ENCODE measurements at places on chromosomes 1 and 21.

DNA sequence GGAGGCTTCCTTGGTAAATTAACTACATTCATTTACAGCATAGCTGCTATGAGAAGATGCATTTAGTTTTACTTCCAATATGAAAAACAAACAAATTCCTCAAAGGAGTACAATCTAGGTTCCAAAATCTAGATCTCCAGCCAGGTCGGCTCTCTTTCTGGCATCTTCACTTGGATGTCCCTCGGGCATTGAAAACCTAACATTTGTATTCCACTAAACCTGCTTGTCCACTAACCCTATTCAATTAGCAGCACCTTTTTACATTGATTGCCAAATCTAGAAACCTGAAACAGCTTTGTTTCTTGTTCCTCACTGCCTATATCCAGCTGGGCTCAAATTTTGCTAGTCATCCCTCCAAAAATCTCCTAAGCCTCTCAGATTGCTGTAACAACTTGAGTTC lies 14.3 kb upstream of the CXADR start:
- no peak for DNase-seq

DNA sequence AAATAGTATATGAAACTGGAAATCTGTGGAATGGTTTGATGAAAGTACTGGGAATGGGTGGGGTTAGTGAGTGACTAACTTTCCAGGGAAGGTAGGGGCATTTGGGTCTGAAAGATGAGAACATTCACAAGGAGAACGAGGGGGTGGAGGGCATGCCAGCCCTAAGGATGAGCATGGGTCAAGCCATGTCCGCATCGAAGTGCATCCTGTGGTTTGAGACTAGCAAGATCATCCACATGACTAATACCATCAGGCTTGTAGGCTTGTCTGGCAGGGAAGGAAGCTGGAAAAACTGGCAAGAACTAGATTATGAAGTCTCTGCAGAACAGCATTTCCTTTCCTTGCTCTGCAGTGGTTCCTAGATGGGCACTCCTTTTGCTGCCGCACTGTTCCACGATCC lies 70.4 kb upstream of the UBE2U start:
- no peak for DNase-seq

DNA sequence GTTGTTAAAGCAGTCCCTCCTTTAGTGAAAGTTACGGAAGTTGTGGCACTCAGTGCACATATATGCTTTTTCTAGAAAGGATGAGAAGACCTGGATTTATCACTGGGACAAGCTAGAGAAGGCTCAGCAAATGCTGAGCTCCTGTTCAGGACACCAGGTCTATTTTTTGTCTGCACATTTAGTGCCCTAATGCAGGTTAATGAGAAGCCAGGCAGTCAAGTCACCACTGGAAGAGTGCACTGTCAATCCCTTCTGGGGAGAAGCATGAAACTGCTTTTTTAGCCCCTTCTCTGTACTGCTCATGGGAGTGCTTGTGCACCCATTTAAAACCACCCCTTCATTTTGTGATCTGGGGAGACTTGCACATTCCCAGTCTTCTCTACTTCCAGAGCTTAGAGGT lies 624.1 kb upstream of the USP24 start:
- DNase-seq, result no peak

DNA sequence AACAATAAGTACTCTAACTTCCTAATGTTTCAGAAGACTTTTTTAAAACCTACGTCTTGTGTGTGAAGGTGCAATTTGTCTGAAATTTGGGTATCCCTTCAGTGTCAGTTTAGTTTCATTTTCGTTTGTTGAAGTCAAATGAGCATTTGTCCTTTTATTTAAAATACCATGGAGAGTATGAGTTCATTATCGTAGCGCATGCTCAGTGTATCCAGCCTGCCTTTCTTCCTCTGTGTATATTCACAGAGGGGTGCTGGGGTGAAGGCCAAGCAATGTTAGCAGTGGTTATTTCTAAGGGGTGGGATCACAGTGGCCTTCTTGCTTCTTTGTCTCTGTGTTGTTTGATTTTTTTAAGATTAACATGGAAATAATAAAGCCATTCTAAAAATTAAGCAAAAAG lies 43.2 kb downstream of the CNN3 start:
- DNase-seq, result no peak

DNA sequence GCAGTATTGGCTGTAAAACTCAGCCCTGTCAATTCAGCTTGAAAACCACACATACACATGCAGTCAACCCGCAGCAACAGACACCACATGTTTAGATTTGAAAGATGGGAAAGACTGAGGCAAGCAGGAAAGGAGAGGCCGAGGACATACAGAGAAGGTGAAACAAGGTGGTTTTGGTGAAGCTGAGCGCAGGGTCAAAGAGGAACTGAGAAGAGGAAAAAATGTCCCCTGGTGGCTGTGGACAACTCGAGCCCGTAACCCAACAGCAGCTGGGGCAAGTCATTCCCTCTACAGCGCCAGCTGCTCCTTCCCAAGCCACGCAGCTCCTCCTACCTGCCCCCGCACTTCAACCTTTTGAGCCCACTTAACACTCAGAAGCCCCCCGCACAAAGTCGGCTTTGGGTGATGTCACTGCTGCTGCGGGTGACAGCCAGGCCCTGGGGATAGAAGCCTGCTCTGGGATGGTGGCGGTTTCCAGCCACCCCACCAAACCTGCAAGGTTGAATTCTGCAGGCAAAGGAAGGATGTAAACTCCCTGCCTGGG lies 63.0 kb downstream of the KCNN3 start:
- DNase-seq, result no peak

GRCh38 chr1:204565617-204566582 lies 49.7 kb downstream of the MDM4 start:
- DNase-seq, result no peak

DNA sequence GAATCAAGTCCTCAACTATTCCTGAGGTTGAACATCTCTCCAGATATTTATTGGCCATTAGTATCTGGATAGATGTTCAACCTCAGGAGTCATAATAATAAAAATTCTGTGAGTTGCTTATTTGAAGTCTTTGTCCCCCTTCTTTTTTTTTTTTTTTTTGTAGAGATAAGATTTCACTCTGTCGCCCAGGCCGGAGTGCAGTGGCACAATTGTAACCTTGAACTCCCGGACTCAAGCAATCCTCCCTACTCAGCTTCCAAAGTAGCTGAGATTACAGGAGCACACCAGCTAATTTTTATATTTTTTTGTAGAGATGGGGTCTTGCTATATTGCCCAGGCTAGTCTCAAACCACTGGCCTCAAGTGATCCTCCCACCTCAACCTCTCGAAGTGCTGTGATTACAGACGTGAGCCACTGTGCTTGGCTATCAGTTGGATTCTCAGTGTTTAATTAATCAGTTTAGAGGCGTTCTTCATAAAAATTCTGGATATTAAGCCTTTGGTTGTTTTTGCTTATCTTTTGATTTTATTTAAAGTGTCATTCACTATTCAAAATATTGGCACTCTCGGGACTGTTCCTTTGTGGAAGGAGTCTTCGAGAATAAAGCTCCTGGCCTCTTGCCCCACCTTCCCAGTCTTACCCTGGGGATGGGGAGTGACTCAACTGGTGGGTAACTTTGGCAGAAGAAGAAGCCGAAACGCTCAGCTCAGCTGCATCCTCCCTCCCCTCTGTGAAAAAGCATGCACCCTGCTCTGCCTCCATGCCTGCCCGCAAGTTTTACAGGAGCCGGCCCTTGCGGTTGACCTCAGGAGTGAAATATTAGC lies 11.2 kb upstream of the HYI start:
- DNase-seq, result no peak

- no peak for DNase-seq
Observed at GRCh38 chr1:99503276-99503747, 142.6 kb upstream of the PALMD start.

DNA sequence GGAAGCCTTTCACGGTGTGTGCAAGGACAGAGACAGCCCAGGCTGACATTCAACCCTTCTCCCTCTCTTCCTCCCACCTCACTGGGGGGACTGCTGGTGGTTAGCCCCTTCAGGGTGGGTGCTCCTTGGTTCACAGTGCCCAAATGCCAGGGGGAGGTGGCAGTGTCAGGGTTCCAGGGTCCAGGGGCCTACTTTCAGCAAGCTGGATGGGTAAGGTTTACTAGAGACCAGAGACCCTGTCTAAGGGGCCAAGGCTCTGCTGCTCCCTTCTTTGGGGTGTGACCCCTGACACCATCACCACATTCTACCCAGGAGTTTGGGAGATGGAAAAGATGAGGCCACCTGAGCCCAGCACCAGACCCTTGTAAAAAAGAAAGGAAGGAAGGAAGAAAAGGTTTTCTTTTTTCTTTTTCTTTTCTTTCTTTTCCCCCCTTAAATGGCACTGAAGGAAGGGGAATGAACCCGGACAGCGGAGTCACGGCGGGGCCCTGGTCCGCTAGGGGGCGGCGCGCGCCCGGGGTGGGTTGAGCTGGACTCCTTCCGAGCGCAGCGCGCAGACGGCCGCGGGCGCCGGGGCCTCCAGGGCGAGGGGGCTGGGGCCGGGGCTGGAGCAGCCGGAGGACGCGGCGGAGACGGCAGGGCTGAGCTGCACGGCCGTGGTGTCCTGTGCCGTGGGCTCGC lies 18.8 kb downstream of the KNCN start:
- DNase-seq, result no peak

GRCh38 chr1:93323185-93323820 lies 22.4 kb upstream of the DR1 start:
- no peak for DNase-seq

- no peak for DNase-seq
Observed at GRCh38 chr1:229015806-229016205, 255.1 kb upstream of the RAB4A start.

- no peak for DNase-seq
Observed at GRCh38 chr1:241816008-241816407, 32.0 kb upstream of the EXO1 start.

DNA sequence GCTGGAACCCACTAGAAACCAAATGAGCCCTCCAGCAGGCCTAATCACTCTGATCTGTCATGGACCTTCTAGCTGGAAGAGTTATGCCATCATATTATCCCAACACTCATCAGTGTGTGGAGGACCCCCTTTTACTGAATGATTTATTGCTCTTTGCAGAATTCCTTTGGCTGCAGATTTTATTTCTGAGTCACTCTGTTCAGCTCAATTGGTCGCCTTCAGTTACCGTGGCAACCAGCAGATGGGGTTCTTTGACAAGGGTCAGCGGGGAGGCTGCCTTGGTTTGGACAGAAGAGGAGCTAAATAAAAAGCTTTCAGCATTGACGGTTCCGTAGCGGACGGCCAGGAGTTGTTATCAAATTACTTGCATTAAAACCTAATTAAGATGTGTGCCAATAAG lies 220.1 kb downstream of the SDCCAG8 start:
- DNase-seq, result no peak

- no peak for DNase-seq
Observed at GRCh38 chr21:40471103-40471502, 375.9 kb downstream of the DSCAM start.

DNA sequence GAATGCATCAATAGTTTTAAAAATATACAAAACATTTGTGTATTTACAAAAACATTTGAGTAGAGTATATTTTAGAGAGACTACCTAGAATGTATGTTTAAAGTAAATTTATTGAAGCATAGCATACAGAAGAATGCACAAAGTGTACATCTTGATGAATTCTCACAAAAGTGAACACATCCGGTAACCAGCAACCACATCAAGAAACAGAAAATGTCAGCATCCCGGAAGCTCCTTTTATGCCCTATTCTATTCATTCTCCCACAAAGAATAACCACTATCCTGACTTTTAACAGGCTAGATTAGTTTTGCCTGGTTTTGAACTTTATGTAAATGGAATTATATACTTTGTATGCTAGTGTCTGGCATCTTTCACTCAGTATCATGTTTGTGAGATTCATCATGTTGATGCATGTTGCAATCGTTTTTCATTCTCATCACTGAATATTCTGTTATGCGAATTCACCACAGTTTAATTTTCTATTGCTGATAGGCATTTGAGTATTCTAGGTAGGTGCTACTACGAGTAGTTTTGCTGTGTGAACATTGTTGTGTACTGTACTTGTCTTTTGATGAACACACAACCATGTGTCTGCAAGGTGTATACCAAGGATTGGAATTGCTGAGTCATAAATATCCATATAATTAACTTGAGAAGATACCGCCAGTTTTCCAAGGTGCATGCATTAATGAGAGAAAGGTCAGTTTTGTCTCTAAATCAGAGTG lies 75.4 kb downstream of the CACHD1 start:
- DNase-seq, result no peak

- no peak for DNase-seq
Observed at GRCh38 chr1:3922201-3922725, 22.2 kb upstream of the C1orf174 start.
